ENCODE measurements at places on chromosomes 7 and 10.
A peak's percentile ranks its signal among the peaks of the same experiment; 100 is the strongest.

- no peak for DNase-seq
Measured at GRCh38 chr10:27446091-27446918, 57.8 kb upstream of the RAB18 start.

DNA sequence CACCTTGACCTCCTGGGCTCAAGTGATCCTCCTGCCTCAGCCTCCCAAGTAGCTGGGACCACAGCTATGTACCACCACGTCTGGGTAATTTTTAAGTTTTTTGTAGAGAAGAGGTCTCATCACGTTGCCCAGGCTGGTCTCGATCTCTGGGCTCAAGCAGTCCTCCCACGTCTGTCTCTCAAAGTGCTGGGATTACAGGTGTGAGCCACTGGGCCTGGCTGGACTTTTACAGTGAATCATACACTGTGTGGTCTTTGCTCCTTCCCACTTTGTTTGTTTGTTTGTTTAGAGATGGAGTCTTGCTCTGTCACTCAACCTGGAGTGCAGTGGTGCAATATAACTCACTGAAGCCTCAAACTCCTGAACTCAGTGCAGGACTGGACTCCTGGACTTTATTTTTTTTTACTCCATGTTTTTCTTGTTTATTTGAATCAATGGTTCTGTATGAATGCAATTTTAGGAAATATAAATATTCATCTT lies 12.5 kb downstream of the PPIA start:
- no peak for DNase-seq

DNA sequence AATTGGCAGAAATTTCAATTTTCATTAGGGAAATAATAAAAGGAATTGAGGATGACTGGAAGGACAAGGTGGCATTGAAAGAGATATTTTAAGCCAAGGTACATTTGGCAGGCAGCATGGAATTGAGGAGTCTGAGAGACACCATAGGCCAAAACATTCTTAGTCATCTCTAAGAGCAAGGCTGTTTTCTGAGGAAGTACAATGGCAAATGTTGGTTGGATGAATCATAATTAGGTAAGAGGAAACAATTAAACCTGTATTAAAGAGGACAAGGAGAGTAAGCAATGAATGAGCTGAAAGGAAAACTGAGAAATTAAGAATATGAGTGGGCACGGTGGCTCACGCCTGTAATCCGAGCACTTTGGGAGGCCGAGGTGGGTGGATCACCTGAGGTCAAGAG lies 86.3 kb downstream of the MRPL32 start:
- no peak for DNase-seq

- DNase-seq, result no peak
Measured at GRCh38 chr7:151402029-151402835, 7.6 kb downstream of the WDR86 start.

DNA sequence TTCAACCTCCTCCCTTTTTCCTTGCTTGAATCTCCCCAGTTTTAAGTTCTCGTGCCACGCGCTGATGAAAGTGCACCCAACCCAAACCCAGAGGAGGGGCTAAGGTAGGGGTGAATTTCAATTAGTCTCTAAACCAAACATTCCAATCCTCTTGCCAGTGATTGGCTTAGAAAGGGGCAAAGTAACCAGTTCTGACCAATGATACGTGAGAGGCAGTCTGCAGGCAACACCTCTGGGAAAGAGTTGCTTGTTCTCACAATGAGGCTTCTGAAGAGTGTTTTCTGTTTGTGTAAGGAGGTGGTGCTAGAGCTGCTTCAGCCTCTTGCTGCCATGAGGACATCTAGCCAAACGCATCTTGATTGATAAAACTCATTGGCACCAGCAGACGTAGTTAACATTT lies 21.8 kb downstream of the SLC35G1 start:
- no peak for DNase-seq

DNA sequence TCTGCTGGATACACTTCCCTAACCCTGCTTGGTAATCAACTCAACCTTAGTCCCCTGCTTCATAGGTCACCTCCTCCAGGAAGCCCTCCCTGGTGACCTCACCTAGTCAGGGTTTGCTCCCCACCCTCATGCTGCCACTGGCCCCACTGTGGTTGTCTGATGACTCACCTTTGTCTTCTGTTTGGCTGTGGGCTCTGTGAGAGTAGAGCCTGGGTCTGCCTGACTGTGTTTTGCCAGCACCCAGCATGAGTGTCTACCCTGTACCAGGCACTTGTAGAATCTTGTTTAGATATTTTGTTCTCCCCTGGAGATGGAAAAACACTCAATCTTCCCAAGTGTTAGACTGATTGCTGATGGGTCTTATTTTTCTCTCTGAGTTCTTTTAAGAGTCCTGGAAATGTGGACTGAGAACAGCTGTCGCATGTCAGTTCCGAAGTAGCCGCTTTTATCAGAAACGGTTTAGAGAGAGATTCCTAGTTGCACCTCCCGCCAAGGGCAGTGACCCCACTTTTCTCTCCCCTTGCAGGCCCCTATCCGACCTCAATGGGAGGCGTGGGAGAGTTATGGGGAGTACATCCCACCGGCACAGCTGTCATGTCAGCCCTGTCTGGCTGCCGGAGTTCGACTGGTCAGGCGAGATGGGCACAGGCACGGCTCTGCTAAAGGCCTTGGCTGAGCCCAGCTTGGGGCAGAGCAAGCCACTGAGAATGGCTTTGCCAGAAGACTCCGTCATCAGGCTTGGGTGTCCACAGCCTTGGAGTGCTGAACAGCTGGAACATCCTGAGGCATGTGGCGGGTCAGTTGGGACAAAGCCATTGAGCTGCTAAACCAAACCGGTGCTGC lies 134.3 kb downstream of the GRK5 start:
- peak; percentile 68 for DNase-seq

GRCh38 chr7:149297034-149297755 lies 35.2 kb downstream of the ZNF783 start:
- DNase-seq, result no peak

DNA sequence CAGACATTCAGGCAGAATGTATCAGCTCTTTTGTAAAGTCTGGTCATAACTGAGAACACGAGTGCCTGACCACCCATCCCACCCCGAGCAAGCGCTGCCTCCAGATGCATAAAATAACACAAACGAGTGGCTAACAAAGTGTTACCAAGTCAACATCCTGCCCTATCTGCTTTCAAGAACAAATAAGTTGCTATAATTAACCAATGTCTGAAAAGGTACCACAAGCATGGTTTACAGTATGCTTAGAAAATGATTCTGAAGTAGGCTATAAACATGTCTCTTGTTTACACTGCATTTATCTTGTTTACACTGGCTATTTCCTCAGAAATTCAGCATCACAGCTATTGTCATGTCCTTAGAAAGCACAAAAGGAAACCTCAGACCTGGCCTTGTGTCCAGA lies 49.5 kb downstream of the PIK3AP1 start:
- no peak for DNase-seq

Measured in stimulated activated naive CD8-positive, alpha-beta T cell treated with anti-CD3 and anti-CD28 coated beads, Interleukin-15, Interleukin-2, amounts not matched to agents 100 U/mL and 50 U/mL, for 24 hours (primary cell).